ENCODE measurements at places on chromosomes 5 and 9. TPM values are rescaled to one million over a fixed set of nuclear protein-coding genes. Genes with fewer than 3 reads are reported as not detected.
A peak's percentile ranks its signal among the peaks of the same experiment; 100 is the strongest.

- DNase-seq: no peak
Measured at GRCh38 chr9:124322618-124323432, 65.1 kb downstream of the NEK6 start.

Gene PDCD1LG2
- polyA plus RNA-seq: not detected

DNA sequence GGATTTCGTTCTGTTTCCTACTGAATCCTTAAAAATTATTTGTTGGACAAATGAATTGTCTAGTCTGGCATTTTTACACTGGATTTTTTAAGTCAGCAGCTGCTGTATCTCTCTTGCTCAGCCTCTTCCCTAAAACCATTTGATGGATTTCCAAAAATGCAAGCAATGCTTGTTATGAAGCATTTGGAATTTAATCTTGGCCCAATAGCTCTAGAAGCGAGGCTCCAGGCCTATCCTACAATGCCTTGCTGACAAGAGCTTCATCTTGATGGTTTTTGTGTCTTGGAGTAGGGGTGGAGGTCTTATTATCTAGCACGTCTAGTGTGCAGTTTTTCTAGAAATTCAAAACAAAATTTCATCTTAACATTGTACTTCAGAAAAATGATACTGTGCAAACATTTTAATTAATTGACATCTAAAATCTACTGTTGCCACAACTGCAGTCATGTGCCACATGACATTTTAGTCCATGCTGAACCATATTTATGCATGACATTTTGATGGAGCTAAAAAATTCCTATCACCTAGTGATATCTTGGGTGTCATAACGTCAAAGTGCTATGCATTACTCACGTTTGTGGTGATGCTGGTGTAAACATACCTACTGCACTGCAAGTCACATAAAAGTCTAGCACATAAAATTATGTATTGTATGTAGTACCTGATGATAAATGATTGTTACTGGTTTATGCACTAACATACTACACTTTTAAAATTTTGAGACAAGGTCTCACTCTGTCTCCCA, 5.9 kb upstream of the RAD23B start:
- no peak for DNase-seq

DNA sequence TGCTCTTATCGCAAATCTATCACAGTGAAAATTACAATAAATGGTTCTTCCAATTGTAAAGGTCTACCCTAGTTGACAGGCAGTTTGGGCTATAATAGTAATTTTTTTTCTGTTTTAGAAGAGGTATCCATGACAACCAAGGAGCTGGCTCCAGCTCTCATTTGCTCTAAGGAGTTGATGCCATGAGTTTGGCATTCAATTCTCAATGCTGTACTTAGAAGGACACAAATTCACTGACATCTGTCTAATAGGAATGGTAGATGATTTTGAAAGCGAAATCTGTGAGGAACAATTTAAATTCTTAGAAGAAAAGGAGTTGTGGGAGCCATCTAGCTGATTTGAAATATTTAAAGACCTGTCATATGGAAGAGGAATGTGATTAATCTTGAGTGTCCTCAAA, 203.6 kb upstream of the DAB2 start:
- no peak for DNase-seq

DNA sequence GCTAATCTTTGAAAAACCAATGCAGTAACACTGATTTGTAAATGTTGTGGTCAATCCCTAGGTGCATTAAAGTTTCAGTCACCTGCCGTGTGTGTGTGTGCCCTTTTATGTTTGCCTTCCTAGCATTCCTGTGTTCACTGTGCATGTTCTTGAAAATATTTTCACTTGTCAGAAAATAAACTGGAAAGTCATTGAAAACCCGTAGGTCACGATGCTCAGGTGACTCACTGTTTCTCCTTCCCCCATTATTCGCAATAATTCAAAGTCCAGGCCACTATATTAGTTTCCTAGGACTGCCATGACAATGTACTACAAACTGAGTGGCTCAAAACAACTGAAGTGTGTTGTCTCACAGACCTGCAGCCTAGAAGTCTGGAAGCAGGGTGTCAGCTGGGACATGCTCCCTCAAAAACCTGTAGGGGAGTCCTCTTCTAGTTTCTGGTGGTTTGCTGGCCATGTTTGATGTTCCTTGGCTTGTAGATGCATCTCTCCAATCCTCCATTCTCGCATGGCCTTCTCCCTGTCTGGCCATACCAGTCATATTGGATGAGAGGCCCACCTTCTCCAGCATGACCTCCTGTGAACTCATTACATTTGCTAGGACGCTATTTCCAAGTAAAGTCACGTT, 29.3 kb downstream of the MARVELD2 start:
- no peak for DNase-seq

DNA sequence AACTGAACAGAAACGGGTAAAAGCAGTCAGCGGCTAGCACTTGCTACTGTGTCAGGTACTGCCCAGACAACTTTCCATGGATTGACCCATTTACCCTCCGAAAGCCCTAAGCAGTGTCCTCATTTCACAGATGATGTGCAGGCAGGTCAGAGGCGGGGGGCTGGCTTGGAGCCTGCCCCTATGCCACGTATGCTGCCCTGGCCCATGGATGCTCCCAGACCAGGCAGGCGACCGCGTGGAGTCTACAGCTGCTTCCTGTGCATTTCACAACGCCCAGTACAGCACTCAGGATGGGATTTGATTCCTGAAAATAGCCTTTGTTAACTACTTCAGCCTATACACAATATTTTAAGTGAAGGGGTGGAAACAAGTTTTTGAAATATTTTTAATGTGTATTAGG, 202.9 kb downstream of the NXNL2 start:
- no peak for DNase-seq

DNA sequence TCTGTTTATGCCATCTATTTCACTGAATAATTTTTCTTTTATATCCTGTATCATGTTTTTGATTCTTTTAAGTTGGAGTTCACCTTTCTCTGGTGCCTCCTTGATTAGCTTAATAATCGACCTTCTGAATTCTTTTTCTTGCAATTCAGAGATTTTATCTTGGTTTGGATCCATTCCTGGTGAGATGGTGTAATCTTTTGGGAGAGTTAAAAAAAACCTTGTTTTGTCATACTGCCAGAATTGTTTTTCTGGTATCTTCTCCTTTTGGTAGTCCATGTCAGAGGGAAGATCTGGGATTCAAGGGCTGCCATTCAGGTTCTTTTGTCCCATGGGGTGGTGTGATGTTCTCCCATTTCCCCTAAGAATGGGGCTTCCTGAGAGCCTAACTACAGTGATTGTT, 800.8 kb upstream of the TYRP1 start:
- no peak for DNase-seq

DNA sequence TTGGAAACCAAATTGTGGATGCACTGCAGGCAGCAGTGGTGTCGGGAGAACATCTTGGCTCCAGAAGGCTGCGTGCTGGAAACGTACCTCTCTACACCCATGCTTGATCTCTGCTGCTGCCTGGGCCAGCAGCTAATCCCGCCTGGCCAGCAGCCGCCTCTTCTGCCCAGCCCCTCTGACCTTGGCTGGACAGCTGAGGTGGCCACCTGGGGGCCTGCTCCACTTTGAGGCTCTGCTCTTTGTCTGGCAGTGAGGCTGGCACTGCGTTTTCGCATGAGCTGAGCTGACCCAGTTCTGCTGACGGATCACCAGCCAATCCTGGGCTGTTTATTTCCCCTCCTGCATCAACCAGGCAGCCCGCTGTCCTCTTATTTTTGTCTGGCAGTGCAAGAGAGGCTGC, 154.9 kb downstream of the TENT4A start:
- no peak for DNase-seq

DNA sequence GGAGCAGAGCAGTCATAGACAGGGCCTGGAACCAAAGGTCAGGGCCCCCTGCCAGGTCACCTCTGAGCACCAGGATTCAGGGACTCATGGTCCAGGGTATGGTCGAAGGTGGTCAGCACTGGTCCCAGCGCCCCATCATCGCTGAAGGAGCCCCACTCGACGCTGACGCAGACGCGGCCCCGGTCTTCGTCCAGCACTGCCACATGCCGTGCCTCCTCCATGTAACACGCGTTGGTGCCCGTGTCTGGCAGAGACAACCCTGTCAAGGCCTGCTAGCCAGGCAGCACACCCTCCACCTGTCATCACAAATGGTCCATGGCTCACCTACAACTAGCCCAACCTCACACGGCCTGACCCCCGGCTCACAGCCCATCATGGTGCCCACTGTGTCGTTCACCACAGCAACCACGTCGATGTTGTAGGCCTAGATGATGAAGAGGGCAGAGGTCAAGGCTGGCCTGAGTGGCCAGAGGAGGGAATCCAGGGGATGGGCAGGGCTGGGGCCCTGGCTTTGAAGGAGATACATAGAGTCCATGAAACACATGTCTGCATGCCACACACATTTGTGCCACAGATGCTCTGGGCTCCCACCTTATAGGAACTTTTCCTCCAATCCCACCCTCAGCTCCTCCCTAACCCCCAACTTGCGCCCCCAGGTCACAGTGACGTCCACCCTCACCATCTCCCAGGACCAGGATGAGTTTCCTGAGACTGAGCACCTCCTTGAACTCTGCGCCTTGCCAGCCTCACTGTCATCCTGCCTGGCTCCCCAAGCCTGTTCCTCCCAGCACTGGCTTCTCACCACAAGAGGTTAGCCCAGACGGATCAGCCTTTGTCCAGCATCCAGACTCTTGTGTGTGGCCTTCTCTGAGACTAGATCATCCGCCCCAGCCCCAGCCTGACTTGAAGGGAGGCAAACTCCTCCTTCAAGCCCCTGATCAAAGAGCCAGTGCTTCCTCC, 9.5 kb downstream of the HK3 start:
- no peak for DNase-seq

Gene RABEPK
- polyA plus RNA-seq: 22.4 TPM

- no peak for DNase-seq
Measured at GRCh38 chr5:122367456-122367855, 55.4 kb downstream of the SNCAIP start.

- DNase-seq: no peak
Measured at GRCh38 chr5:172410160-172410559, 44.2 kb downstream of the SH3PXD2B start.

- DNase-seq: no peak
Measured at GRCh38 chr5:40073927-40074326, 605.8 kb upstream of the PTGER4 start.

- no peak for DNase-seq
Measured at GRCh38 chr9:78118742-78119473, 87.3 kb upstream of the GNAQ start.

- peak; percentile 78 for DNase-seq
Measured at GRCh38 chr5:114055318-114056184, 306.3 kb upstream of the KCNN2 start.

- DNase-seq: no peak
Measured at GRCh38 chr5:1933364-1934055, 50.8 kb upstream of the IRX4 start.

- DNase-seq: no peak
Measured at GRCh38 chr9:93041108-93041802, 17.2 kb upstream of the SUSD3 start.

GRCh38 chr5:89728750-89729149, 680.8 kb downstream of the CETN3 start:
- no peak for DNase-seq

Gene C5orf24
- 131 TPM for polyA plus RNA-seq

Gene MSMP
- polyA plus RNA-seq: not detected

DNA sequence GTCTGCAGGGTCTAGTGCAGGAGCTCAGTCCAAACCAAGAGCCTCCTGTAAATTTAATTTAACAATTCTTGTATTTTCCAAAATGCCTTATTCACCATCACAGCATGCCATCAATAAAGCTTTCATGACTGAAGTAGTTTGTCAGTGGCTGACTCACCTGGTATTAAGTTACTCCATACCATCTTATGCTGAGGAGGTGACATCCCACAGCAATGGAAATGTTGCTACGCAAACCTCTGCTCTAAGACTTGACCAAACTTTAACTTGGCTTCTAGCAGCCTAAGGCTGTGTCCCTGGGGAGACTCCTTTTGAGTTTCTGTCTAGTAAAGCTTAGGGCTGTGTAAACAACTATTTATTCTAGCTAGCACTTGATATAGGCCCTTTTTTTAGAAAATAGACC, 1231.3 kb upstream of the CDH18 start:
- no peak for DNase-seq

- DNase-seq: no peak
Measured at GRCh38 chr9:72935595-72935994, 17.3 kb downstream of the ALDH1A1 start.

Gene ARHGEF28
- polyA plus RNA-seq: 51.0 TPM

Data from right renal pelvis (tissue), 4 donors.